Right renal pelvis (tissue), 4 donors: ENCODE measurements at places on chromosomes 11 and 22. TPM values are rescaled to one million over a fixed set of nuclear protein-coding genes. Genes with fewer than 3 reads are reported as not detected.

- no peak for DNase-seq
These were observed 3.8 kb downstream of the ACY3 start for GRCh38 chr11:67646535-67647336.

DNA sequence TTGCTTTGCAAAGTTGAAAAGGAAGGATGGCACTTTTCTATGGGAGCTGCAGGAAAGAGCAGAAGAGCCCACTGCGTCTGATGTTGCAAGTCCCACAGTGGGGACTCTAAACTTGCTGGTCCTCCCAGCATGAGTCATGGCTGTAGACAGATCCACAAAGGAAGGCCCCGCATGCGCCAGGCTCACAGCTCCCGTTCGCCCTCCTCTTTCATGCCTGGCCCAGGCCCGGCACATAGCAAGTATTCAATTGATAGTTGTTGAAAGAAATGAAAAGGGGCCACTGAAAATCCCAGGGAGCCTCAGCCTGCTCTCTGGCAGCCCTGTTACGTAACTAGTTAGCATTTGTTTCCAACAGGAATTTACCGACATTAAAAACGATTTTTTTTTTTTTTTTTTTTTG lies 18.9 kb downstream of the AP1B1 start:
- DNase-seq, result no peak

DNA sequence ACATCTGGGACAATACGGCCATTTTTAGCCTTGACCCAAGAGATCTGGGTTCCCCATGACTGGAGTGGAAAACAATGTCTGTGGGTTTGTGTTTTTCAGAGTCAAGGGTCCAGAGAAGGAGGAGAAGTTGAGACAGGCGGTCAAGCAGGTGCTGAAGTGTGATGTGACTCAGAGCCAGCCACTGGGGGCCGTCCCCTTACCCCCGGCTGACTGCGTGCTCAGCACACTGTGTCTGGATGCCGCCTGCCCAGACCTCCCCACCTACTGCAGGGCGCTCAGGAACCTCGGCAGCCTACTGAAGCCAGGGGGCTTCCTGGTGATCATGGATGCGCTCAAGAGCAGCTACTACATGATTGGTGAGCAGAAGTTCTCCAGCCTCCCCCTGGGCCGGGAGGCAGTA lies 15.7 kb downstream of the NNMT start:
- DNase-seq, result no peak

DNA sequence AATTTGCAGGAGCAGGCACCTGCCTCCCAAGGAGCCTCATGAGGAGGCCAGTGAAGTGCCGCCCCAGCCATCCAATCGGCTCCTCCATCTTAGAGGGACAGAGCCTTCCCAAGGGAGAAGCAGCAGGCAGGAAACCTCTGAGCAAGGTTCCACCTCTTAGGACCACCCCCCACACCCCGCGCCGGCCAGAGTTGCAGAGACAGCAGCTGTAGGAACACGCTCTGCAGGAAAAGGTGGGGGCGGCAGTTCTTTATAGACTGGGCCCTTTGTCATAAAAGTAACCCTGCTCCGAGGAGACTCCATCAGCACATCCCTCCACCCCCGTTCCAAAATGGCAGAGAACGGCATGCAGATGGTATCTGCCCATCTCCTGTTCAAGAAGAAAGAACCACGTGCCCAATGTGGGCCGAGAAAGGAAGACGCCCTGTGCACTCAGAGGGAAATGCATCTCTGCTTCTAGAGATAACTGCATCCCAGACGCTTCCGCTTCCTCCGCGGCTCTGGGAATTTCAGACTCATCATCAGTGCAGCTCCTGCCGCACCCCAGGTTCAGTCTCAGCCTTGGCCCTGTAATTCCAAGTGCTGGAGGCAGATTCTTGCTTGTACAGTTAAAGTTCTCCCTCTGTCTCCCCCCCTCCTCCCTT lies 98.5 kb downstream of the SPATA19 start:
- DNase-seq, result no peak

- DNase-seq, result no peak
These were observed 19.1 kb upstream of the APLNR start for GRCh38 chr11:57256119-57256518.

- no peak for DNase-seq
These were observed 24.6 kb downstream of the APIP start for GRCh38 chr11:34891611-34892010.

DNA sequence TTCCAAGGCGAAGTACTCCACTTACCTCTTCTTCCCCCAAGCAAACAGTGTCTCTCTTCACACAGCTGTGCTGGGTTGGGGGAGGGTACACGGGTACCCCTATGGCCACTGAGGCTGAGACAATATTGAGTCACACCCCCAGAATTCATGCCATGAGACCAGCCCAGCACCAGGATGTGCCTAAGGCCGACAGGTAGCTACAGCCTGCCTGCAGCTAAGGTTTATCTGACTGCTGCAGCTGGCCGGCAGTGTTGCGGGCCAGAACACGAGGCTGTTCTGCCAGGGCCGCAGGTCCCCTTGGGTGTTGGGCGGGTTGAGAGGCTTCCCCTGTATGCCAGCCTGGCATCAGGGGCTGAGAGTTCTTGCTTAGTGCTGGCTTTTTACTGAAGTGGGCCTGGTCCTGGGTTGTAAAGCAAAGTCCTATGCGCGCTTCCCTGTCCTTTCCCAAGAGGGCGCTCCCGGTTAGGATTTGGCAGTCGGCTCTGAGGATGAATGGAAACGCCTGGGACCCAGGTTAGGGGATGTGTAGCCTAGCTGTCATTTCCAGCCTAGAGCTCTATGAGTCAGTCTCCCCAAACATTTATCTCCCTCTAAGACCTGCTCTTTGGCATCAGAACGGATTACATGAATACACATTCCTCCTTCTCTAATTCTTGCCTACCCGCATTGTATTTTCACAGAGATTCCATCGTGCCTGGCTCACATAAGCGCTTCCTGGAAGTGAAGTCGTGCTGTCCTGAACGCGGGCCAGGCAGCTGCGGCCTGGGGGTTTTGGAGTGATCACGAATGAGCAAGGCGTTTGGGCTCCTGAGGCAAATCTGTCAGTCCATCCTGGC lies 7.1 kb downstream of the USP18 start:
- DNase-seq, result peak; percentile 49

DNA sequence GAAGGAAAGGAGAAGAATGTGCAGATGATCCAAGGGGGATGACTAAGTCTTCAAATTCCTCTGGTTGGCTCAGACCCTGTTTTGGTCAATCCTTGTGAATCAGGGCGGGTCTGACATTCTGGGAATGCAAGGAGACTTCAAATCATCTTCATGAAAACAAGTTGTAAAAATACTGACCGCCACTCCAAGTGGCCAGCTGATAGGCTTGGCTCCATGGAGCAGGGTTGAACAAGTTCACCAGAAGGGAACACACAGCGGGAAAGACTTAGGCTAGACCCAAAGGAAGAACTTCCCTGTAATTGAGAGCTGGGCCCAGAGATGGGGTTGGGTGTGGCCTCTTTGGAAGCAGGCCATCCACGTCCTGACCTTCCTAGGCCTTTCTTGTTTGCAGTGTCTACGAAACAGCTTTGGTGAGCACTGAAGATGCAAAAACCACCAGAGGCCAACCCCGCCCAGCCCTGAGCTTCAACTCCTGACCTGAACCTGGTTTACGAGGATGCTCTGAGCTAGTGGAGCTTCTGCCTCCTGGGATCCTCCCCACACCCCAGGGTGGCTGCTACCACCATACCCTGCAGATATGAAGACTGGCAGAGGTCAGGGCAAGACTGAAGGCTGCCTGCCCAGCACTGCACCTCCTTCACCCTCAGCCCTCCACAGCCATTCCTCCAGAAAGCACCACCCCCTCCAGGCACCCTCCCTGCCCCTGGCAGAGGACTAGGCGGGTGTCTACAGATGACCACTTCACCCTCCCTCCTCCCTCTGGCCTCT lies 26.1 kb downstream of the GDPD5 start:
- no peak for DNase-seq

- no peak for DNase-seq
These were observed 30.2 kb upstream of the CFAP300 start for GRCh38 chr11:102017026-102017425.

DNA sequence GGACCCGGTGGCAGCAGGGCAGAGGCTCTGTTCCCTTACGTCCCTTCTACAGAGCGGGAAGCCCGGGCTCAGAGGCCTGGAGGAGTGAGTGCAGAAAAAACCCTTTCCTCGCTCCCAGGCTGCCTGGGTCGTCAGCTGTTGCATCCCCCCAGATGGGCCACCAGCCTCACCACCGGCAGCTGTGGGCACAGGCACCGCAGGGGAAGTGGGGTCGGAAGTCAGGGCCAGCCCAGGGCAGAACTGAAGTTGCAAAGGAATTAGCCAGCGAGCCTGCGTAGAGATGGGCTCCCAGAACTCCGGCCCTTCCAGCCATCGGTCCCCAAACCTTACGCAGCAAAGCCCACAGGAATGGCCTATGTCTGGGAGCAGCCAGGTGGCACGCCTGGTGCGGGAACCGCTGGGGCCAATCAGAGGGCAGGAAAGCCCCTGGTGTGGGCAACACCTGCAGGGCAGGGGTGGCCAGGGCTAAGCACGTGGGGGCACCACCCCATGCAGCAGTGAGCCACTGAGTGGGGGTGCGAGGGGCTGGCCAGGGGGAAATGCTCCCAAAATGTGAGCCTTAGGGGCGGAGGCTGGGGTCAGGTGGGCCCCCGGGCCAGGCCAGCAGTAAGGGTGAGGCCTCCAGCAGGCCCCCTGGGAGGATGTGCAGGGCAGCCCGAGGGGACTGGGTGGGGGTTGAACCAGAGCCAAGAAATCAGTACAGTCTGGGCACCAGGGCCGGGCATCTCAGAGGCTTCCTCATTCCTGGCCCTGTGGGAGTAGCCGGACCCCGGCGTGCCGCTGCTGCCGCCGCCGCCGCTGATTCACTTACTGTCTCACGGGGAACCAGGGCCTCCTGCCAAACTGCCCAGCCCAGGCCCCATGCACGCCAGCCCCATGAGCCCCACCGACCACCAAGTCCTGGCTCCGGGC lies 58.2 kb downstream of the WNT7B start:
- no peak for DNase-seq

DNA sequence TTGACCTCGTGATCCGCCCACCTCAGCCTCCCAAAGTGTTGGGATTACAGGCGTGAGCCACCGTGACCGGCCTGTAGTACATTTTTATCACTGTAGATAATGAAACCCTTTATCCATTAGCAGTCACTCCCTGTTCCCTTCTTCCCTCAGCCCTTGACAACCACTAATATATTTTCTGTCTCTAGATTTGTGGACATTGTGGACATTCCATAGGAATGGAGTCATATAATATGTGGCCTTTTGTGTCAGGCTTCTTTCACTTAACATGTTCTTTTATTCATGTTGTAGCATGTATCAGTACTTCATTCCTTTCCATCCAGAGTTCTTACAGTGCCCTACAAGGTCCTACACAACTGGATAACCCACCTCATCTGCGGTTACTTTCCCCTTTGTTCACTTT lies 30.5 kb downstream of the RRM1 start:
- DNase-seq, result no peak

- DNase-seq, result no peak
These were observed 21.9 kb downstream of the IGSF9B start for GRCh38 chr11:133934599-133935550.

- DNase-seq, result no peak
These were observed 173.7 kb upstream of the DDI1 start for GRCh38 chr11:103862802-103863174.

DNA sequence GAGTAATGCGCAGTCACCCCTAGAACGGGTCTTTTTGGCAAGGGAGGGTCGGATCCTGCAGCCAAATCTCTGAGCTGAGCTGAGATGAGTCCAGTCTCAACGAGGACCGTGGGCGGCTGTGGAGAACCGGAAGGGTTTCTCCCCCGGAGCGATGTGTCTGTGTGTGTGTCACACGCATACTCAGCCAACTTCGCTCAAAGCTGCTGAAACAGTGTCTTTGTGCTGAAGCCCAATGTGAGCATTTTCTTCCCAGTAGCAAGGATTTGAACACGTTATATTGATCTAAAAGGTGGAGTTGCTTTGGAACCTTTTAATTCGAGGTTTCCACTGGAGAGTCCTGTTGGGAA lies 1.4 kb upstream of the CELSR1 start:
- no peak for DNase-seq

GRCh38 chr22:24089951-24090350 lies 78.8 kb downstream of the CABIN1 start:
- DNase-seq, result no peak

GRCh38 chr22:36913427-36914389 lies at the start of gene CSF2RB:
Gene CSF2RB, plus strand, starts transcription at chr22:36913628. Its CDS starts 8,580 bp downstream, at chr22:36922208.
- DNase-seq, result no peak

DNA sequence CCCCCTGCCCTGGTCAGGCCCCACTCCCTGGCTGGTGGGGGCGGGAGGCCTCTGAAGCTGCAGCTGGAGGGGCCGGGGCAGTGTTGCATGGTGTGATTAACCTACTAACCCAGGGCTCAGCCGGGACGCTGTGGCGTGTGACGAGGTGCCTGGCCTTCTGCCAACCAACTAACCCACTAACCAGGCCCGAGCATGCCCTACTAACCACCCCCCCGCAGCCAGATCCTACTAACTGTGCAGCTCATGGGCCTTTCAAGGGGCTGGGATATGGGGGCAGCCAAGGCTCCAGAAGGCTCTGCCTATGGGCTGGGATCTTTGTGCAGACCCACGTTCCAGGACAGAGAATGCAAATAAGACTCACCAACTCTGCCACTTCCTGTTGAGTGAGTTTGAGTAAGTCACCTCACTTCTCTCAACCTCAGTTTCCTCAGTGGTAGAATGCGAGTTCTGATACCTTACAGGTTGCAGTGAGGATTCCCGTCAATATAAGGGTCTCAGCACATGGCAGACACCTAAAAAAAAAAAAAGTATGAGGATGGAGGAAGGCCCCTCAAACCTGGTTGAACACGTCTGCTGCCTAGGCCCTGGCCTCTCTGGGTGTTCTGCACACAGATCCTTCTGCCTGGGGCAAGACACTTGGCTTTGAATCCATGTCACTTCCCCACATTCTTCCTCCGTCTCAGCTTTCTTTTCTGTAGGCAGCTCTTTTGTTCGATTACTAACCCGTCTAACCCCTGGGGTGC lies 14.1 kb downstream of the MIAT start:
- no peak for DNase-seq

- no peak for DNase-seq
These were observed 5.3 kb upstream of the GALR3 start for GRCh38 chr22:37817705-37818408.

- no peak for DNase-seq
These were observed 39.8 kb downstream of the AMPD3 start for GRCh38 chr11:10494636-10495463.

DNA sequence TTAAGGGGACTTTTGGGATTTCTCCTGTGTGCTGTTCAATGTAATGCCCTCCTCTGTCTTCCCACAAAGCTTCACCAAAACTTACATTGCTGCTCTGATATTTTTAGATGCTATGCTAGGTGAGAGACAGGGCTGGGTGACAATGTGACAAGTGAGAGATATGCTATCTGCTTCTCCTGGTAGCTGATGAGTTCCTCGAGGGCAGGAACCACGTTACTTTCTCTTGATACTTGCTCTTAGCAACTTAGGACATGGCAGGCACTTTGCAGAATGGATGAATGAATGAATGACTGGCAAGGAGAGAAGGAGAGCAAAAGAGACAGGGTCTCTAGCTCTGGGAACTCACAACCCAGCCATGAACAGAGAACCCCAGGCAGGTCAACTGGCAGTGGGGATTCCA lies 115.4 kb downstream of the C11orf58 start:
- no peak for DNase-seq

The ACRV1 gene
- 1.3 TPM for polyA plus RNA-seq

The GAL3ST1 gene
- 42.8 TPM for polyA plus RNA-seq

The DRD2 gene
- 0.21 TPM for polyA plus RNA-seq

The GAS2 gene
- 10.4 TPM for polyA plus RNA-seq

The SAA2 gene
- polyA plus RNA-seq, result not detected

The KIAA1671 gene
- 28.7 TPM for polyA plus RNA-seq

The CXCR5 gene
- polyA plus RNA-seq, result not detected
